ENCODE measurements at places on chromosomes 2 and 18.

DNA sequence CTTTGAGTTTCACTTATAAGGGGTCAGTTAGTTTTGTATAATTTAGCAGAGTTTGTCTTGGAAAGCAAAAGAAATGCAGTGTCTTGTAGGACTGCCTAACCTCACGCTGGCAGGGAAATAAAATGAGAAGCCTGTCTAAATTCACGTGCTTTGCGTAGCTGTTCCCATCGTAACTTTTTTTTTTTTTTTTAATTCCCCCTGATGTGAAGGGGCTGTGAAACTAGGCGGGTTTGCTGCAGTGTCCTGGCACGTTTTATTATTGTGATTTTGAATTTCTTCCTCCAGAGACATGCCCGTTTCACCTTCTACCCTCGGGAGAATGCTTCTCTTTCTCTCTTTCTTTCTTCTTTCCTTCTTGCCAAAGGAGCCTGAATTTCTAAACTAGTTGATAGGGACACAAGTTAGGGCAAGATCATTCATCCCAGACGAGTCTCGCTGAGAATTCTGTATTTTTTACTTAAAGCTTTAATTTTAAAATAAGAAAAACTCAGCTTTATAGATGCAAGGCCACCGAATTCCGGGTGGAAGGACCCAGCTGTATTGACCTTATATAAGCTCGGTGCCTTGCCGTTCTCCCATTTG lies 2.3 kb downstream of the MEIS1 start:
- no peak for DNase-seq

DNA sequence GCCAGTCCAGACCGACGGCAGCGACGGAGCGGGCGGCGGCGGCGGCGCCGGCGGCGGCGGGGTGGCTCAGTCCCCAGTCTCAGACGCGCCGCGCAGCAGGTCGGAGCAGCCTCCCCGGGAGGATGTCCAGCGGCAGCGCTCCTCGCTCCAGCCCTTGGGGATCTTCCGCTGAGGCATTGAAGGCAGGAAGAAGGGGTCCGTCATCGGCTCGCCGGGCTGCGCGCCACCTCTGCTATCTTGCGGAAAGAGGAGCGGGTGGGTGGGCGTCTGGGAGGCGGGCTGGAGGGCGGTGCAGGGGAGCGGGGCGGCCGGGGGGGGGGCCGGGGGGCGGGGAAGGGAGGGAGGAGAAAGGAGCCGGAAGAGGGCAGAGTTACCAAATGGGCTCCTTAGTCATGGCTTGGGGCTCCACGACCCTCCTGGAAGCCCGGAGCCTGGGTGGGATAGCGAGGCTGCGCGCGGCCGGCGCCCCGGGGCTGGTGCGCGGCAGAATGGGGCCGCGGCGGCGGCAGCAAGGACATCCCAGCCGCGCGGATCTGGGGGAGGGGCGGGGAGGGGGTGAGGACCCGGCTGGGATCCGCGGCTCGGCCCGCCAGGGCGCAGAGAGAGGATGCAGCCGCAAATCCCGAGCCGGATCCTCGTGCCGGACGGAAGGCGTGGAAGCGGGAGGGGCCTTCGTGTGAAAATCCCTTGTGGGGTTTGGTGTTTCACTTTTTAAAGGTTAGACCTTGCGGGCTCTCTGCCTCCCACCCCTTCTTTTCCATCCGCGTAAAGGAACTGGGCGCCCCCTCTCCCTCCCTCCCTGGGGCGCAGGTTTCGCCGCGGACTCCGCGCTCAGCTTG lies at the start of gene NETO1:
TSS of gene NETO1 (minus strand) at position 242 of the 839 bp plus-strand sequence. CDS start 696 bp downstream, outside the sequence.
- DNase-seq, result no peak

DNA sequence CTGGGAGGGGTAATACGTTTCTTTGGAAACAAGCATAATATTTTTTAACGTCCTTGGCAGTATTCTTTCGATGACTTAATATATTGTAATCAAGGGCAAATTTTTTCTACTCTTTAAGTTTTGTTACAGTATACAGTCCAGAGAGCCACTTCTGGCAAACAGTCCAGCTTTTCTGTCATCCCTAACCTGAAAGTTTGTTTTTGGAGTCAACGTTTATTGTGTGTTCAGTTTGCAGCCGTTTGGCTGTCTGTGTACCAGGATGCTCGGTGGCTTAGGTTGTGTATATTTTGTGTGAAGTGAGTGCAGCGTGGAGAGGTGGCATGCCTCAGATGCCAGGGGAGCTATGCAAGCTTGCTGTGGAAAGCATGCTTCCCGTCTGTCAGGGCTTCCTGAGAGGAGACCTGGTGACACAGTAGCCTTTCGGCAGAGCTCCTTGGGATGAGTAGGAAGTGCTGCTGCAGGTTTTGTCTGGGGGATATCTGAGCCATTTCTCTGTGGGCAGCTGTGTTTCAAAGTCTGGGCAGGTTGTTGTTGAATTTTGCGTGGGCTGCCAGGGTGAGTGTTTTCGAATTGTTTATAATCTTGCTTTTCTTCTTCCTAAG lies 14.7 kb downstream of the MAP3K20 start:
- no peak for DNase-seq

DNA sequence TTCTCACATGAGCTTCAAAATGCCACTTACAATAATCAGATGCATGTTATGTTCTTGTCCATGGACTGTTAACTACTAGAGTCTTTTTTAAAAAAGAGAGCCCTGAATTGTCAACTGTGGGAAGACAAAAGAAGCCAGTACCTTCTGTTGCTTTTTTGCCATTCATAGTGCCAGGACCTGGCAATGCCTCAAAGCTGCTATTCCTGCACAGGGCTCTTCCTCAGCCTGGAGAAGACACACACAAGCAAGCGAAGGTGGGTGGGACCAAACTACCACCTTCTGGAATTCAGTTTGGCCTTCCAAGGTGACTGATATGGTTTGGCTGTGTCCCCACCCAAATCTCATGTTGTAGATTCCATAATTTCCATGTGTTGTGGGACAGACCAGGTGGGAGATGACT lies 160.6 kb downstream of the AFF3 start:
- DNase-seq, result no peak

- DNase-seq, result no peak
Measured at GRCh38 chr2:15557887-15558311, 3.2 kb downstream of the NBAS start.

DNA sequence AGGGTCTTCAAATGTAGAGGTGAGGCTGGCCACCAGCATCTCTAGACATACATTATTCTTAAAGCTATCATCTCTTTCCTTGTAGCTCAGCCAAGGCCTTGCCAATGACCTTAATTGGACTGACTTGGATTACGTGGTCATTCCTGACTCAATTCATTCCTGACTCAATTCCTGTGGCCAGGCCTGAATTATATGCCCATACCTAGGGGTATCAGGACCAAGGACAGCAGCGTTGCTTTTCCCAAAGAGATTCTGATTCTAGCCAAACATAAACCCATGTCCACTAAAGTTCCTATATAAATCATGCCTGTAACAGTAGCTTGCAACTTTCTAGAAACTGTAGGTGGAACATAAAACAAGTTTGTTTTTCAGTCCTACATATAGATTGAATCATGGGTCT lies 231.7 kb downstream of the ARL6IP6 start:
- no peak for DNase-seq

DNA sequence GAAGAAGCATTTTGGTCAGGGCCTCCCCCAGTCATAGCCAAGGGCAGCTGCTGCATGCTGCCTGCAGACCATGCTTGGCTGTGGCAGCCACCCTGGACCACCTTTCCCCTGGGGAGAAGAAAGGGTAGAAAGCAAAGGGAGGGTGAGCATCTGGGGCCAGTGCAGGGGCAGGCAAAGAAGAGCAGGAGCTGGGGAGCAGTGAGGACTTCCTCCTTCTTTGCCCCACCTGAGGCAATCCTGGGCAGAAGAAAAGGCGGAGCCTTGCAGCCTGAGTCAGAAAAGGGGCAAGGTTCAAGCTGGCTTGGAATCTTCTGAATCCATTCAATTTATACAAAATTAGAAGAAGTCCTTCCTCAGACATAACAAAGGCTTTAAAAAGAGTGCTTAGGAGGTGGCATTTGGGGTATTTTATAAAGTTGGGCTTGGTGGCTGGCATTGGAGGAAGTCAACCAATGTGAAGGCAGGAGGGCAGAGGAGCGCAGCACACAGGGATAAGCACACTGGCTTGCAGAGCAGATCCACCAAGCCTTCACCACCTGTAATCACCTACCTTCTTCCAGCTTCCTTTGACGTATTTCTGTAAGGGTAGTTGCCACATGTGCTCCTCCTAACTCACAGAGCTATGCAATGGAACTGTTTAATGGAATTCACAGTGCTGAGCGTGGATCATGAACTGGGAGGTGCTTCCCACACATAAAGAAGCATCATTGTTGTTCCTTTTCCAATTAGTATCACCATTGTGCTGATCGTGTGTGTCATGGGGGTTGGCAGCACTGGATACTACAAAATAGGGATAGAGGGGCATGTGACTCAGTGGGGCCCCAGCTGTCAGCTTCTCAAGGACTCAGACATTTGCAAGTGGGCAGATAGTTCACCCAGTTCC lies 154.4 kb upstream of the EPAS1 start:
- DNase-seq, result no peak

GRCh38 chr2:101063352-101064124 lies 61.4 kb downstream of the RPL31 start:
- no peak for DNase-seq

DNA sequence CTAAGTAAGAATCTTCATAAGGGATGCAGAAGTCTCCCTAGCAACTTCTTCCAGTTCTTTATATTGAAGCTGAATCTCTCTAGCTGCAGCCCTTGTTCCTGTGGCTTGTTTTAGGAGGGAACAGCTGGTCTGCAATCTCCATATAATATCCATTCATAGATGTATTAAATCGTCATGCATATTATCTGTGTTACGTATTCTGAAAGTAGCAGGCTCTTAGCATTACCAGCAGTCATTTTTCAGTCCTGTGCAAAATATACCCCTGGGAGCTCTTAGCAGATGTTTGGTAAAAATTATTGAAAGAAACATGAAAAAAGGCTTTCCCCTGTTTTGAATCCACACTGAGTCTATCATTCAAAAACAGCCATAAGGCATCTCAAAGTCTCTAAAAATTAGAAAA lies 385.3 kb downstream of the IRS1 start:
- DNase-seq, result no peak

GRCh38 chr2:216879727-216880508 lies 20.1 kb upstream of the TNP1 start:
- no peak for DNase-seq

GRCh38 chr2:175976391-175977157 lies 25.5 kb downstream of the LNPK start:
- DNase-seq, result no peak

DNA sequence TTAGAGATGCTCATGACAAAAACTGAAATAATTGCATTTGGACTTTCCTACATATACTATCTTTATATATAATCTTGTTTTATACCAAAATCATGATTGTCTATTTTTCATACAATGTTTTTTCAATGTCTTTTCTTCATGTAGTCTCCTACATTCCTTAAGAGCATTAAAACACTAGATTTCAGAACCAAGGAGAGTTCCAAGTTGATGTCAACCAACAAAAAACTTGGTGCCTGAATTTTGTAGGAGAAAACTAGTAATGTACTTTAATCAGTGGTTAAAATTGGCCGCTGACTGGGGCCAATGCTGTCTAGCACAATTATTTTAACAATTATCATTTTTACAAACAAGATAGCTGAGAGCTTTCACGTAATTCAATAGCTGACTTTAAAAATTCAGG lies 678.8 kb downstream of the DCC start:
- no peak for DNase-seq

GRCh38 chr18:2914185-2914880 lies 67.5 kb downstream of the EMILIN2 start:
- DNase-seq, result no peak

DNA sequence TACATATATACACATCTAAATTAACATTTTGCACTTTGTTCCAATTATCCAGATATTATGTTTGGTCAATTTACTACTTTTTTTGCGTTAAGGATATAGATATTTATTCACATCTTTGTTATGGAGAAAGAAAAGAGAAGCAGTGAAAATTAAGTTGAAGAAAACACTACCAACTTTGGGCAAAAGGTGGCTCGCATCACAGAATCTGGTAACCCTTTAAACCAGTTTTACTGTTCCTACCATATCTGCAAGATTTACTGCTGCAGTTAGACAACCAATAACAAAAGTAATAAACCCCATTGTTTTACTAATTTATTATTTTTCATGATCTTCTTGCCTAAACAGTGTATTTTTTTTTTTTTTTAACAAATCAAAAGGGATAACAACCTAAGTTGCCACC lies 53.6 kb downstream of the SMAD2 start:
- no peak for DNase-seq

GRCh38 chr2:236968101-236968879 lies 117.4 kb upstream of the COPS8 start:
- DNase-seq, result no peak

- no peak for DNase-seq
Measured at GRCh38 chr2:212254339-212254738, 284.3 kb downstream of the ERBB4 start.

- no peak for DNase-seq
Measured at GRCh38 chr2:189521699-189522434, 58.7 kb downstream of the SLC40A1 start.

DNA sequence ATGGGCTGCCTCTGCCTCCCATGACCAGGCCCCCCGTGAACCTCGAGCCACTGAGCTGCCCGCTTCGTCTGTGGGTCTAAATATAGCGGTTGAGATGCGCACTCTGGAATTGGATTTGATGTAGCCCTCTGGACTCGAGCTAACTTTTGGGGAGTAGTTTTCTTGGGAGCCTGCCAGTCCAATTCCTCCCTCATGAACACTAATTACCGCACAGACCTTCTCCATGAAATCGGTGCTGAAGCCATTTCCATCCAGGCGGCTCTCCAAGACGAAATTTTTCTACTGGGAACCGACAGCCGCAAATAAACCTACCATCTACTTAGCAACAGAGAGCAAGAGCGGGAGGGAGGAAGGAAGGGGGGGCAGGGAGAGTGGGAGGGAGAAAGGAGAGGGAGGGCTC lies 63.6 kb downstream of the CELF4 start:
- no peak for DNase-seq

DNA sequence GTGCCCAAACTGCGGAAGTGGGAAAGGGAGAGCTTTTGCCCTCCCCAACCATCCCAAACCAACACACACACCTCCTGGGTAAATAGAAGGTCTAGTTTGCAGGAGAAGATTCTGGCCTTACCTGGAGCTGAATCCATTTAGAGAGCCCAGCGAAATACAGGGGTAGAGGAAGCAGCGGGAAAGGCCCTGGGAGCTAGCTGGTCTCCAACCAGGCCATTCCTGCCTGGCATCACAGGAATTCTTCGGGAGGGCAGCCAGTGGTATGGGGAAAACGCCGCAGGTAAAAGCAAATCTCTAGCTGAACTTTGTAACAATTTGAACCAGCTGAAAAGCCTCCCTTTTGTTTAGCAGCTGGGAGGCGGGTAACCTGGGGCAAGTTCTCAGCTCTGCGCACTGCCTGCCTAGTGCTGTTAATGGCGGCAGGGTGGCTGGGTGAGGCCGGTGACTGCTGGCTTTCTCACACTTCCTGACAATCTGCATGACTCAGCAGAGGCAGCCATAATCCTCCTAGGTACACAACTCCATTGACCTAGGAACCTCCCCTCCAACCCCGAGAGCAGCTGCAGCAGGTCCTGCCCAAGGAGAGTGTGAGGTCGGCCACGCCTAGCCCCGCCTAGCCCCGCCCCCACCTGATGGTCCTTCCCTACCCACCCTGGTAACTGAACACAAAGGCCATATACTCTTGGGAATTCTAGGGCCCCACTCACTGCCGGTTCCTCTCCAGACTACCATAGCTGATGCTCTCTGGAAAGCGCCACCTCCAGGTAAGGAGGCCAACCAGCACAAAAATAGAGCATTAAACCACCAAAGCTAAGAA lies 483.8 kb upstream of the REG3G start:
- DNase-seq, result no peak

All from esophagus squamous epithelium (tissue), 5 donors.